Inflammatory macrophage treated with lipopolysaccharide for 1 hour (primary cell): ENCODE measurements at places on chromosomes 4 and X.
A peak's percentile ranks its signal among the peaks of the same experiment; 100 is the strongest.

GRCh38 chrX:1074755-1075154 lies 137.7 kb downstream of the CRLF2 start:
- no peak for DNase-seq

DNA sequence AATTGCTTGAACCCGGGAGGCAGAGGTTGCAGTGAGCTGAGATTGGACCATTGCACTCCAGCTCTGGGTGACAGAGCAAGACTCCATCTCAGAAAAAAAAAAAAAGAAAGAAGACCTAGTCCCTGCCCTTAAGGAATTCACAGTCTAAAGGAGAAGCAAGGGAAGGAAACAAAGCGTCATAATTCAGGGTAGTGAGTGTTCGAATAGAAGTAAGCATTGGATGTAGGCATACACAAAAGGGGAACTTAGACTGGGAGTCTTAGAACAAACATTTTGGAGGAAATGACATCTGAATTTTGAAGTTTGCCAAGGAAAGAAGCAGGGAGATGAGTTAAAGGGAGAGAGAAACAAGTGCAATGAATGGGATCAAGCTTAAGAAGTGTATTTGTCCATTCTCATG lies 32.4 kb downstream of the PPM1K start:
- DNase-seq, result peak; percentile 57

DNA sequence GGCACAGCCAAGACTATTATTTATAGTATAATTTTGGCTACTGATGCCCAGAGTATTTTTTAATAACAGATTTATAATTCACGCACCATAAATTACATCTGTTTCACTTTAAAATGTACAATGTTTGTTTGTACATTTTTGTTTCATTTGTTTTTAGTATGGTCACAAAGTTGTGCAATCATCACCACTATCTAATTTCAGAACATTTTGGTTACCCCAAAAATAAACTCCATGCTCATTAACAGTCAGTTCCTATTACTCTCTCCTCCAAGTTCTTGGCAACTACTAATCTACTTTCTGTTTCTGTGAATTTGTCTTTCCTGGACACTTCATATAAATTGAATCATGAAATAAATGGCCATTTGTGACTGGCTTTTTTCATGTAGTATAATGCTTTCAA lies 176.7 kb downstream of the SH3BGRL start:
- DNase-seq, result no peak

DNA sequence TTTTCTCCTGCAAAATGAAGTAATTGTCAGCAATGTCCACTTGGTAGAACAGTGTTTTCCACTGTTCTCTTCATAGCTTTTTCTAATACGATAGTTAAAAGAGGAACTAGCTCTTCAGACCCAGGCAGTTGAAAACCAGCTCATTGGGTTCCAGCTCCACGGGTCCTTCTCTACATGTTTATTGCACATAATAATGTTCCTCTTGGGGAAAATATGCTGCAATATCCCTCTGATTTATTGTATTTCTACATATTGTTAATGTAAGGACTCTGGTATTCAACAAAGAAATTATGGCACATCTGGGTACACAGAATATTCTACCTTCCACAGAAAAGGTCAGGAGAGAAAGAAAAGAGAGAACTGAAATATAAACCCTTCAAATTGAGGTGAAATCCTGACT lies 473.4 kb downstream of the TRIML1 start:
- DNase-seq, result no peak

DNA sequence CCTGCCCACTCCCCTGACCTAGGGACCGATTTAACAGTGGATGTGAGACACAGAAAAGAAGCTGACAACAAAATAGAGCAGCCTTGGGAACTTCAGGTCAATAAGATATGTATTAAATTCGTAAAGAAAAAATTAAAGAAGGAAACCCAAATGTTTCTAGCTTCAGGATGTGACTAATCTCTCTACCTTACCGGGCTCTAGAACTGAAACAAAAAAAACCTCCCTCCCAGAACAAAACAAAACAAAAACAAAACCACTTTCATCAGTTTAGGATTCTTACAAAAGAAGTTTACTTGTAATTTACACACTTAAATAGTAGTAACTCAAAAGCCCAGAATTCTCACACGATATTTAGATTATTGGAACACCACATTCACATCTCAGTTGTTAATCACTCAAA lies 185.8 kb upstream of the RPS6KA3 start:
- no peak for DNase-seq

DNA sequence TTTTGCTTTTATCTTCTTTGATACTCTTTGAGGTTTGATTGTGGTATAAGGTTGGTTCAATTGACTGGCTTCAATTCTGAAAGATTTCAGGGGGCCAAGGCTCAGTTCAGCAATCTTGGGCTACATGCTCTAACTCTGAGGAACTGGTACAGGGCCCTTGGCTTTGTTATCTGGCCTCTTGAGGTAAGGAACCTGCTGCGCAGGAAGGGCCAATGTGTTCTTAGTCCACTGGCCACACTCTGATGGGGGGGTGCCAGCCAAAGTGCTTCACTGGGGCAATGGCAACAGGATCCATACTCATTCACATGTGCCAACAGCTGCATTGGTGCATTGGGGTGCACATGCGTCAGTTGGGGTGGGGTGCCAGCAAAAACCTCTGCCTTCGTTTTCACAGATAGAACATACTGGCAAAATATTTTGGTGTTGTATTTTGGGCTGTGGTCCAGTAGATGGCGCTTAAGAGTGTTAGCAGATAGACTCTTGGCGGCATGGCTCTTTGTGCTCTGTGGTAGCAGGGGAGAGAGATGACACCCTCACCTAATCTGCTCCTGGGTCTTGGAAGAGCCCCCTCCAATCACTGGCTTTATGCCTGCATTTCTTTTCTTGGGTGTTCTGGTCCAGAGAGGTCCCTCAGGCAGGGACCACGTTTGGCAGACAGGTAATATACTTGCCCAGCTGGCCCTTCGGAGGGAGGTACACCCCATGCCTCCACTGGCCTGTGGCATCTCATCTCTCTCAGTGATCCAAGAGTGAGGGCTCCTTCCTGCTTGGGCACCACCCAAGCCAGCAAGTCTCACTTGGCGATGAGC lies 42.9 kb downstream of the NDST3 start:
- DNase-seq, result no peak

DNA sequence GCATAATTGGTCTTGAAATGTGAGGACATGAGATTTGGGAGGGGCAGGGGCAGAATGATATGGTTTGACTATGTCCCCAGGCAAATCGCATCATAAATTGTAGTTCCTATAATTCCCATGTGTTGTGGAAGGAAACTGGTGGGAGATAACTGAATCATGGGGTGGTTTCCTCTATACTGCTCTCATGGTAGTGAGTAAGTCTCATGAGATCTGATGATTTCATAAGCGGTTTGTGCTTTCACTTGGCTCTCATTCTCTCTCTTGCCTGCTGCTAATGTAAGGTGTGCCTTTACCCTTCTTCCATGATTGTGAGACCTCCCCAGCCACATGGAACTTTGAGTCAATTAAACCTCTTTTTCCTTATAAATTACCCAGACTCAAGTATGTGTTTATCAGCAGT lies 2595.9 kb downstream of the PCDH7 start:
- no peak for DNase-seq

DNA sequence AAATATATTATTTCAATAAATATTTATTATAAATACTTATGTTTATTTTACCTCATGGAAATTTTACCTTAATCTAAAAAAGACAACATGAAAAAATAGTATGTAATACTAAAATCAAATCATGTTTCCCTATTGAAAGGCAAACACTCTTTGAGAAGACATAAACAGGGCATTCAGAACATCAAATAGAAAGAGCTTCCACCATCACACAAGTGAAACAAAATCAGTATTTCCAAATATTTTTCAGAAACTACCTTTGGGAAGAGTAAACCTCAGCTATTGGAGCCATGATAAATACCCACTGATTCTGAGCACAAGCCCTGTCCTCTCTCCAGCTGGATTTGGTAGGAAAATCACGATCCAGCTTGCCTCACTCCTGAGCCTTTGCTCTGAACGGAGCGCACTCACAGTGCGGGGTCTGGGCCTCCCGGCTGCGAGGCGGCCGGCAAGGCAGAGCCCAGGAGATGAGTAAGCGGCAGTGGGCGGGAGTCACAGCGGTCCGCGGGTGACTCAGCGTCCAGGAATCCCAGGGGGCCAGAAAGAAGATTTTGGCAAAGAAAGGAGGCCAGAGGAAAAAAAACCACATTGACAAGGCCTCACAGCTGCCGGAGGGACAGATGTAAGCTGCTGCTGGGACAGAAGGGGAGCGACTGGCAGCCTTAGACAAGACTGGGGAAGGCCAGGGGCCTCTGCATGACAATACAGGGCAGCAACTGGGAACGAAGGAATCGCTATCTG lies 14.7 kb upstream of the ANXA5 start:
- DNase-seq, result peak; percentile 93

- no peak for DNase-seq
Observed at GRCh38 chrX:8913655-8914409, 112.6 kb upstream of the FAM9A start.

DNA sequence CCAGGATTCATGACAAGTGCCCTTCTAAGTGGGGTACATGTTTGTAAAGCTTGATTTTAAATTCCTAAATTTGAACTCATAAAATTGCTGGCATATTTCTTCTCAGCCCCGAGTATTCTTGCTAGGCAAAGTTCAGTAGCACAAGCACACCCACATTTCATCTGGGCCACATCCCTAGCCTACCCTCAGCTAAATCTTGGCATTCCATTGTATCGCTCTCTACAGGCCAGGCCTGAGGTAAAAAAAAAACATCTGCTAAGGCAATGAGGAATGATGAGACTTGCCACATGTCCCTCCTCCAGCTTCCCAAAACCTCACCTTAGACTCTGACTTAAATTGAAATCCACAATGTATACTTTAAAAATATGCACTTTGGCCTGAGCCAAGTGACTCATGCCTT lies 51.4 kb upstream of the VCX3B start:
- no peak for DNase-seq

GRCh38 chr4:141462361-141462760 lies 174.0 kb upstream of the IL15 start:
- no peak for DNase-seq

GRCh38 chr4:100461807-100462605 lies 55.8 kb downstream of the EMCN start:
- no peak for DNase-seq

GRCh38 chr4:88223516-88223915 lies 60.8 kb downstream of the PPM1K start:
- peak; percentile 85 for DNase-seq

DNA sequence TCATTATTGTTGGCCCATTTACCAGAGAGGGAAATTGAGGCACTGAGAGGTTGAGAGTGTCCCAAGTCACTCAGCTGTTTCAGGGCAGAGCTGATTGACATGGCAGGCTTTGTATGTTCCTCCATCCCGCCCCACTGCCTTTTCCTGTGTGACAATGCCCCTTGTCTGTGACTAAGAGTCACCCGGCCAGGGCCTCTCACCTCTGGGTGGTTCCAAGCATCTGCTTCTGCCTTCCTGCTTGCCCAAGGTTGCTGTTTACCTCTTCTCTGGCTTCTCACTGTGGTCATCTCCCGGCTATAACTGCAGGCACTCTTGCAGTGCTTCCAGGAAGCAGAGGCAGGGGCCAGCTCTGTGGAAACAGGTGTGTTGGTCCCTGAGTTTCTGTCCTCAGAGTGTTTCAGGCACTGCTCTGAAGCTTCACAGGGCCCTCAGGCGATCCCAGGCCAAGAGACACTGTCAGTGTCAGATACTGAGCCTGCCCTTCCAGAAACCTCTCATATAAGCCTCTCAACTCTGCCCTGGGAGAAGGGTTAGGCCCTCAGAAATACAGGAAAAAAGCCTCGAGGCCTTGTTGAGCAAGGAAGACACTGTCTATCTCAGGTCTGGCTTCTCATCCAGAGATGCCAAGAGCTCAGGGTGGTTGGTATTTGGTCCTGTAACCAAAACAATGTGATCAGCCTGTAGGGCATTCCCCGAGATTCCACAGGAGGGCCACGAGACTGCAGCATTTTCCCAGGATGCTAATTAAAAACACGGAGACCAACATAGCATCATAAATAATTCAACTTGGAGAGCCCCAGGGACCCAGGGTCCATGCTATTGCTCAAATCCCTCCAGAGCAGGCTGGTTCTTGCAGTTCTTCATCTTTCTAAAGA lies 42.0 kb upstream of the PROM1 start:
- DNase-seq, result no peak

DNA sequence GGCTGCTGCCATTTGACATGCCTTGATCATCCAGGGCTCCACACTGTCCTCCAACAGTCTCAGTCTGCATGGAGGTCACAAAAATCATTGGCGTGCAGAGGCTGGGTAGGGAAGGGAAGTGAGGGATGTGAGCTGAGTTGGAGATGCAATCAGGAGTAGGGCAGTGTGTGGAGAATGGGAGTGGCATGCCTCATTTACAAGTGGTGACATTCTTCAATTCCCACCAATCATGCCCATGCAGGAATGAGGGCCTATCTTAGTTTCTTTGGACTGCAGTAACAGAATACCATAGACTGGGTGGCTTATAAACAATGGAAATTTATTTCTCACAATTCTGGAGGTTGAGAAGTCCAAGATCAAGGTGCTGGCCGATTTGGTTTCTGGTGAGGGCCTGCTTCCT lies 94.9 kb upstream of the PJA1 start:
- no peak for DNase-seq

GRCh38 chr4:59091146-59092142 lies 1981.3 kb upstream of the IGFBP7 start:
- DNase-seq, result no peak

GRCh38 chr4:166680796-166681195 lies 553.5 kb downstream of the SPOCK3 start:
- no peak for DNase-seq

- no peak for DNase-seq
Observed at GRCh38 chrX:2321411-2321810, 179.4 kb downstream of the DHRSX start.

GRCh38 chr4:99301376-99302164 lies 10.8 kb upstream of the ADH1A start:
- DNase-seq, result no peak

DNA sequence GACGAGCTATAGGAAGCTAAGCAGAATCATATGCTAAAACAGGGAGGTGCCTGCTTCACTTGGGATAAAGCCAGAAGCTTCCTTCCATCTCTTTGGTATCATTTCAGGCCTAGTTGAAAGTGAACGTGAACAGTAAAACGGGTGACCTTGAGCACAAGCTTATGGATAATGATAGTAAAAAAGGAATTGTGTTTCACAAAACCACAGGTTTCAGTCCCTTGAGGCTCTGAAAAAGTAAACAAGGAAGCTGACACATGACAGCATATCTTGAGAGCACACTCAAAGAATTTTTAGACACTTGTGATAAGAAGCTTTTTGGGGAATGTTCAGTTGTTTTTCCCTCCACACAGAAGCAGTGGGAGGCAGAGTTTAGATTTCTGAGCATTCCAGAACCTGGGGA lies 286.1 kb downstream of the DCHS2 start:
- no peak for DNase-seq

GRCh38 chr4:102579794-102580462 lies 78.8 kb downstream of the NFKB1 start:
- DNase-seq, result no peak

DNA sequence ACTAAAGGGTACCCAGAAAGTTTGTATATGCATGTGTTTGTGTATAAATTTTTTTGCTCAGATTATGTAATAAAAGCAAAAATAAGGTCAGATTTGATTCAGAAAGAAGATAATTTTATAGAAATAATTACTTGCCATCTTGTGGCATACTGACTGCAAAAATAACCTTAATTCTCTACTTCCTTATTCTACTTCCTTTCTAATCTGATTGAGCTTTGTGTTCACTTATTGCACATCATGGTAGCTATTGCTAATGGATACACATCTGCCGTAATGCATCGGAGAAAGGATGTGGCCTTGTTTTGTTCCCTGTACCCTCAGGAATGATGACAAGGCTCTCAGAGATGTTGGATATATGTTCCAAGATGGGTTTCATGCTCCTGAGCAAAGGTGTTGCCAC lies 10.5 kb upstream of the GNPDA2 start:
- DNase-seq, result no peak
